ENCODE measurements at places on chromosomes 1 and 21. TPM values are rescaled to one million over a fixed set of nuclear protein-coding genes. Genes with fewer than 3 reads are reported as not detected.

Gene CLEC20A
- not detected for total RNA-seq

DNA sequence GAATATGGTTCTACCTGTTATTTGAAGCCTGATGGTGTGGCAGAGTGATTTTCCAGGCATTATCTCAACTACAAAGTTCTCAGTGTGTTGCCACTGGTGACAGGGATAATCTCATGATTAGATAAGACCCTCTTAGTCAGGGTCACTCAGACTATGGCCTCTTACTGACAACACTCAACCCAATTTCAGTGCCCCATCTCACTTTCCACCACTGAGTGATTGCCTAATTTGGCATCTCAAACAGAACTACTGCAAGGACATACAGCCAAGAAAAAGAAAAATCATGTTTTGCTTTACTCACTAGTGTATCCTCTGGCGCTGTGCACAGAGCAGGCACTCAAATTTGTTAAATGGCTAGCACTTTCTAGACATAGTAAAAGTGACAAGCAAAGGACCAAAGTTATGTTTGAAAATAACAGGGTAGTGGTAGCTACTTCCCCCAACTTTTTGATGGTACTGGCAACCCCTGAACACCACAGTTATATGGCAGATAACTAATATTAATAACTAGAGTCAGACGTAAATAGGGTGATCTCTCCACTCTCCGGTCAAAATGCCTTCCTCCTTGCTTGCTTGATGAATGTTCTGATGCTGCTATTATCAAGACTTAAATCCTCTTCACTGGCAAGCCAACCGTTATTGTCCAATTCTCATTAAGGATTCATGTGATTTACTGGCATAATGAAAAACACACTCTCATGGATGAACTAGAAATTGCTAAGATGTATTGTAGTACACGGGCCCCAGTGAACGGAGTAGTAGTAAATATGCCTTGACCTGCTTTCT is 37.1 kb upstream of the SLC30A10 start:
- DNase-seq, result no peak

DNA sequence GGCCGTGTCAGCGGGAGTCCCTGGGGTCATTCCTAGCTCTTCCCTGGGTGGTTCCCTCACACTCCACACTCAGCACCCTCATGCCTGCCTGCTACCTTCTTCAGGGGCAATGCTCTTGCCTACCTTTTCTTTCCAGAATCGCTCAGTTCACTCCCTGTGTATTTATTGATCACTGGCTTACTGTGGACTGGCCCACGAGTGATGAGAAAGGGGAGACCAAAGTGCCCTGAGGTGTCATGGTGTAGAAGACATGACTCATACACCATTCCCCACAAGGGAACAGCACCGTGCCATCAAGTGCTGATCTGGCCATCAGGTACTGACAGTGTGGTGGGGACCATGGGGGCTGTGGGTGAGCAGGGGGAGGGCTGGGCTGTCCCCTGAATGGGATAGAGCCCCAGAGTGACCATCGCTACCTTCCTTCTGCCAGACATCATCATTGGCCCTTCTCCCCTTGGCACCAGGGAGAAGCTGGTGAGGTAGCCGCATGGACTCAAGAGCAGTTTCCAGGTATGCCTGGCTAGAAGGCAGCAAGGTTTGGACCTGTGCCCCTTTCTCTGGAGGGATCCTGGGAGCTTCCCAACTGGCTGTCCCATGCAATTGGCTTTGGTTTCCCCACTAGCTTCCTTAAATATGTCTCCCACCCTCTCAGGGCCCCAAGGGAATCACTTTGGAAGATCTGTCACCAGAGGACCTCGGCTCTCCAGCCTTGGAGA is 17.2 kb upstream of the LRRN2 start:
- DNase-seq, result no peak

GRCh38 chr1:79044974-79045650 is 38.6 kb upstream of the ADGRL4 start:
- no peak for DNase-seq

Gene H6PD
- 42.2 TPM for total RNA-seq

DNA sequence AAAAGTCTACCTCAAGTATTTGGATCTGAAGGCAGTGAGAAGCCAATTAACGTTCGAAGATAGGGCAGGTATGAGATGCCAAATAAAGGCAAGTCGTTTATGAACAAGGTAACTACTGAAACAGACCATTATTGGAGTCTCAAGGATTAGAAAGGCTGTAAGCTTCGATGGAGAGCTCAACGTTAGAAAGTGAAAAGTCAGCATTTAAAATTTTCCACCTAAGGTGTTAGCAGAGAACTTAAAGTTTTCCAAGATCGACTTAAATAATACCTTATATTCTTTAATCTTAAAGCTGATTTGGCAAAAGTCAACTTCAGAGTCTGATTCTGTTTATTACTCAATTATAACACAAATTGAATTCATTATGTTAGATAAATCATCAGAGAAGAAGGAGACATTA is 28.1 kb downstream of the CLDN17 start:
- DNase-seq, result no peak

DNA sequence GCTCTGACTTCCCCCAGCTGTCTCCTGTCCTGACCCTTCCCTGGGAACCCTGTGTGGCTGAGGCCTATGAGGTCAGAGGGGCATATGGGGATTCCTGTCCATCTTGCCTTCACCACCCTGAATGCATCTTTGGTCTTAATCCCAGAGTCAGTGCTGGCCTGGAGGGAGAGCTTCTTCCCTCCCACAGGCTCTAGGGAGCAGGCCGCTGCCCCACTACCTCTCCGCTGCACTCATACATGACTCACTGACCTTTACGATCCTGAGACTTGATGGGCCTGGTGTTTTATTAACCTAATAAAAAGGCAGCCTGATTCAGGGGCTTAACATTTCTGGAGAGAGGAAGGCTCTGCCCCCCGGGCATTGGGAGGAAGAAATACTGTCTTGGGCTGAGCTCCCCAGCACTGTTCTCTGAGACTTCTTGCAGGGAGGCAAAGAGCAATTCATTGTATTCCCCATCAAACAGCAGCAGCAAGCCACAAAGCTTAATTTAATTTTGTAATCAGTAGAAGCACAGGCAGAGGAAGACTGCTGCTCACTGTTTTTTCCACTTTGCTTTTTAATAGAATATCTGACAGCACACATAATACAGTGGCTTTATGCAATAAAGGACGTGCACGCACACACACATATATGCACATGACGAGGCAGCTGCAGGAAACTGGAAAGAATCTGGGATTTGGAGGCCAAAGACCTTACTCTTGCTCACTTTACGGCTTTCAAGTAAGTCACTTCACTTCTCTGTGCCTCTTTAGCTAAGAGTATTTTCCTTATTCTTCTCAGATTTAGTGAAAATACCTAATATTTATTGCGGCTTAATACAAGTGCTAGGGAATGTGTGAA is 89.2 kb upstream of the GRIK3 start:
- no peak for DNase-seq

GRCh38 chr1:61162520-61163258 is 80.3 kb downstream of the NFIA start:
- no peak for DNase-seq

Measured in LHCN-M2 (cell line).